ENCODE measurements at places on chromosomes 1 and 21.
A peak's percentile ranks its signal among the peaks of the same experiment; 100 is the strongest.

GRCh38 chr21:40795313-40795712, 51.6 kb downstream of the DSCAM start:
- no peak for DNase-seq

DNA sequence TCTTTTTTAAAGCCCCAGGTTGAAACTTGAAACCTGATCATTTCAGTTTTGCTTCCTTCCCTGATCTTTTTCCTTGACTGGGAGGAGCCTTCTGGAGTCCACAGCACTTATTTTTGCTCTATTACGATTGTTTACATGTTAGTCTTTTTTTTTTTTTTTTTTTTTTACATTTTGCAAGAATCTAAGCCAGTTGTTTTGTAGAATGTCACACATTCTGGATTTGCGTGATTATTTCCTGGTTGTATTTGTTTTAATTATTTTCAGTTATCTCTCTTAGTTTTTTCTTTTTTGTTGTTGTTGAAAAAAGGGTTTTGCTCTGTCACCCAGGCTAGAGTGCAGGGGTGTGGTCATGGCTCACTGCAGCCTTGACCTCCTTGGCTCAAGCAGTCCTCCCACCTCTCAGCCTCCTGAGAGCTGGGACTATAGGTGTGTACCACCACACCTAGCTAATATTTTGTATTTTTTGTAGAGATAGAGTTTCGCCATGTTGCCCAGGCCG, 32.8 kb downstream of the OSBPL9 start:
- DNase-seq, result no peak

DNA sequence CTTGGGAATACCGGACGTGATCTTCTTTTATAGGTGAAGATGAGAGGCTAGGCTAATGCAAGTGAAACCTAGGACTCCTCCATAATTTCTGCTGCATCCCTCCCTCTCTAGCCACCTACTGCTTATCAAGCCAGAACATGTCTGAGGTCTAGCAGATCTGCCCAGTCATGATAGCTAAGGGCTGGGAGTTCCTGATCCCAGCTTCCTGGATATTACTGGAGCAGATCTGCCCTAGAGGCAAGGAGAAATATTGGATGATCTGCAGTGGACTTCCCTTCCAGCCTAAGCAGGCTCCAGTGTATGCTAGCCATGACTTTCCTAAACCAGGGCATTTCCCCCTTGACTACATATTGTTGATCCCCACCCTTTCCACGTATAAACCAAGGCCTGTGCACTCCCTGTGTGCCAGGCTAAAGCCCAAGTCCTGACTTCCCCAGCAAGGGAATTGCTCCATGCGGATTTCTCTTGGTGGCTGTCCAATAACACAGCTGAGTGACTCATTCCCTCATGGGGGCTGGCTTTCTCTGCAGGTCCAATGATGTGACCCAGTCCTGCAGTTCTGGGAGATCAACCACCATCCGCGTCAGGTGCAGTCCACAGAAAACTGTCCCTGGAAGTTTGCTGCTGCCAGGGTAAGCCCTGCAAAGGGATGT, 15.5 kb upstream of the SARS1 start:
- peak; percentile 36 for DNase-seq

GRCh38 chr1:116316373-116316772, 56.7 kb upstream of the ATP1A1 start:
- DNase-seq, result no peak

- no peak for DNase-seq
These were observed 15.8 kb downstream of the AGT start for GRCh38 chr1:230698130-230698529.

DNA sequence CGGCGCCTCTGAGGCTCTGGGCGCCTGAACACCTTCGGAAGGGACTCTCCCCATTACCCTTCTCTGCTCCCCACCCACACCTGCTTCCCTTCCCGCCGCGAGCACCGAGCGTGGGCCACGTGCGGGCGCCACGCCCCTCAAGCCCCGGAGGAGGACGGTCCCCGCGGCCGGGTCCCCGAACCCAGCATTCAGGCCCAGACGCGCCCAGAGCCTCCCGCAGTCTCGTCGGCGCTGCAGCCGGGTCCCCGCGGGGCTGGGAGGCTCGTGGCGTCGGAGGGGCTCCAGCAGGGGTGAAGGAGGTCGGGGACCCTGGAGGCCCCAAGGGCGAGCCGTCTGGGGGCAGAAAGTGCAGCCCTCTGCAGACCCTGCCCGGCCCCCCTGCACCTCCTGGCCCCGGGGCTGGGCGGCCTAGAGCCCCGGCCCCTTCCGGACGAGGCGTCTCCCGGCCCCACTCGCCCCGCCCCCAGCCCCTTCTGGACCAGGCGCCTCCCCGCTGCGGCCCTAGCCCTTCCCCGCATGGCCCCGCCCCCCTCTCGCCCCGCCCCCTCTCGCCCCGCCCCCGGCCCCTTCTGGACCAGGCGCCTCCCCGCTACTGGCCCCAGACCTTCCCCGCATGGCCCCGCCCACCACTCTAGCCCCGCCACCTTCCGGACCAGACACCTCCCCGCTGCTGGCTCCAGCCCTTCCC, 378 bp upstream of the SMIM1 start:
- DNase-seq, result peak; percentile 78

- DNase-seq, result no peak
These were observed 101.3 kb upstream of the KCNE2 start for GRCh38 chr21:34262469-34262845.

DNA sequence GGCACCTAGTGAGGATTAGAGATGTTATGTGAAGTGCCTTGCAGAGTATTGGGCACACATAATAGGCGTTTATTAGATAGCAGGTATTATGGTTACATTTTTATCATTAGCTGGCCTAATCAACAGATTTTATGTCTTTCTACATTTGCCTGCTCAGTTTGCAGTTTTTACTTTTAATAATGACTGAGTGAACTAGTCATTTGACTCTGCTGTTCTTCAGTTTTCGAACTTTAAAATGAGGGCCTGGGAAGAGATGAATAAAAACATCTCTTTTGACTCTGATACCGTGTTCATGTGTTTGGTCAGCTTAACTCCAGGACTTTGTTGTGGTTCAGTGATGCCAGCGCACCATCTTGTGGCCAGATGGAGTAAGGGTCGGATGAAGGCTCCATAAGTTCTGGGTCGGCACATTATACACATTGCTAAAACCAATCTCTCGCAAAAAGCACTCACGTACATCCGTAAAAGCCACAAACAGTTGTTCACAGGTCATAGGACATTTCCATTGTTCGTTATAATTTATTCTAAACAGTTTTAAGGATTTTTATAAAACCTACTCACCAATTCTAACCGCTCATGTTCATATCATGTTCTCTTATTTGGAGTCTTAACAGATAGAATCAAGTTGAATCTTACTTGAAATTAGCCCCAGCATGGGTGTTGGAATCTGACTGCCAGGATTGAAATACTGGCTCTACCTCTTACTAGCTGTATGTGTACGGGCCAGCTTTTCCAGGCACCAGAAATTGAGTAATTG, 78.4 kb upstream of the GPR88 start:
- DNase-seq, result peak; percentile 70

DNA sequence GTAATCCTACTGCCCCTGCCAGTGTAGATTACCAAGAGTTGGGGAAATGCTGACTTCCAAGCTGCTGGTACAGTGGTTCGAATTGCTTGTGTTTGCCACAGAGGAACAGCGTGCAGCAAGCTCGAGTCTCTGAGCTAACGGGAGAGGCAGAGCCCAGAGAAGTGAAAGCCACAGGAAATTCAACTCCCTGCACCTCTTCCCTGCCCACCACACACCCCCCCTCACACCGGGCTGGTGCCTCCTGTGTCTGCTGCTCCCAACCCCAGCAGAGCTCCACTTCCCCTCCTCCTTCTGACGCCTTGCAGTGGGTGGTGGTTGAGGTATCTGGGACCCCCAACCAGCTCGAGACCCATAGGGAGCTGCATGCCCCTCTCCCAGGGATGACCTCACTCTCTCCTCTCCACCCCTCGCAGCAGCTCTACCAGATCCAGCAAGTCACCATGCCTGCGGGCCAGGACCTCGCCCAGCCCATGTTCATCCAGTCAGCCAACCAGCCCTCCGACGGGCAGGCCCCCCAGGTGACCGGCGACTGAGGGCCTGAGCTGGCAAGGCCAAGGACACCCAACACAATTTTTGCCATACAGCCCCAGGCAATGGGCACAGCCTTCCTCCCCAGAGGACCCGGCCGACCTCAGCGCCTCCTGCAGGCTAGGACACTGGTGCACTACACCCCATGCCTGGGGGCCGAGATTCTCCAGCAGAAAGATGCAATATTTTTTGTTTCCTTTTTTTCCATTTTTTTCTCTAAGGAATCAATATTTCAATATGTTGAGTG, 13.1 kb upstream of the KCNQ4 start:
- DNase-seq, result no peak

- peak; percentile 9 for DNase-seq
These were observed 18.4 kb downstream of the MTHFR start for GRCh38 chr1:11787251-11787803.

GRCh38 chr1:33615546-33615945, 143.1 kb downstream of the ZSCAN20 start:
- no peak for DNase-seq

DNA sequence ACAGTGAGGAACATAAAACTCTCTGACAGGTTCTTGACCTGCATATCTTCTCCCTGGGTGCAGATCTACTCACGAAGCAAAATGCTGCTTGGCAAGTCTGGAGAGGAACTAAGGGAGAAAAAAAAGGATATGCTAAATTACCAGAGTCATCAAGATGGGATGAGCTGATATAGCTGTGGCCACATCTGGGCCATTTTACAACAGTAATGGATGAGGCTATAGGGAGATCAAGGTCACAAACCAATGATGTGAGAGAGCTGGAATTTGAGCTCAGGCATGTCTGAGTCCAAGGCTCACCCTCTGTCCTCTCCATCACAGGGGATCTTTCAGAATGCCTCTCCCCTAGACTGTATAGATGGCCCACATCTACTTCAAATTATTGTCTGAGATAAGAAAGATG, 26.2 kb downstream of the ZMYND12 start:
- no peak for DNase-seq

DNA sequence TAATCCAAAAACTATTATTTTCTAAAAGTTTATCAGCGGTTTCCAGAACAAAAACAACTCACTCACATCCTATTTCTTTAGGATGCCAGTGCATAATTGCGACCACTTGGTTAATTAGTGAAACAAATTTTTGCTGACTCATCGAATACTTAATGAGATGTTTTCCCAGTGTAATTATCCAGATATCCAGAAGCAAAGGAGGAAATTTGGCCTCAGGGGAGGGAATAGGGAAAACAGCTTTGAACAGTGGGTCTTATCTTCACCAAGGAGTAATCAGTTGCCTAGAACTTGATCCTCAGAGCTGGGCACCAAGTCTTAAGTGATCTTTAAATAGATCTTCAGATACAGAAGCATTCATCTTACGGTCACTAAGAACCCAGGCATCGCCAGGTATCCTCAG, 24.3 kb downstream of the STYXL2 start:
- DNase-seq, result no peak

DNA sequence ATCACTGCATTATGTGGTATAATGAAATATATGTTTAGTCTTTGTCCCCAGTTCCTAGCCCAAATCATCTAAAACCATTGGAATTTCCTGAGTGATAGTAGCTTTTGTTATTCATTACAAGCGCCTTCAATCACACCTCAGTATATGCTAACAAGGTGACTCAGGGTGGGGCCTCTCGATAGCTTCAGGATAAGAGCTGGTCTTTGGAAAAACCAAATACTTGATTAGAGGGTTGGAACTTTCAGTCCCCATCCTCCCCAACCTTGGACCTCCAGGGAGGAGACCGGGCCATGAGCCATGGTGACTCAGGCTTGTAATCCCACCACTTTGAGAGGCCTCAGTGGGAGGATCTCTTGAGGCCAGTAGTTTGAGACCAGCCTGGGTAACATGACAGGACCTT, 5.1 kb upstream of the BRDT start:
- DNase-seq, result no peak

GRCh38 chr1:234212764-234213657, 160.2 kb upstream of the COA6 start:
- DNase-seq, result peak; percentile 67

DNA sequence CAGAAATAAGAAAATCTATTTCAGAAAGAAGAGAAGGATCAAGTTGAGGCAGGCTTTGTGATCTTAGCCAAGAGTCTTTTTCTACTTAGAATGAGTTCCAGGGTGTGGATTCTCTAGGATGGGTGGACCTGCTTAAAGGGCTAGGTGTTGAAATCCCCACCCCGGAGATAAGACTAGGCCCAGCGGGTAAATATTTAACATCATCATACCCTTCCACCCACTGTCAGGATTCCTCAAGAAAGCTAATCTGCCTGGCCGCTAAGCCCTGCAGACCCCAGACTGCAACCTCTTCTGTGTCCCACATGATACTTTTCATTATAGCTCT, 5.8 kb downstream of the IGSF9 start:
- DNase-seq, result no peak

- no peak for DNase-seq
These were observed 41.7 kb upstream of the ZC3H12A start for GRCh38 chr1:37432716-37433115.
